T-helper 2 cell (primary cell): ENCODE measurements at places on chromosomes 11 and 22.

GRCh38 chr11:1701091-1701807 is 4.3 kb downstream of the KRTAP5-6 start:
- DNase-seq: no peak

- no peak for DNase-seq
Measured at GRCh38 chr11:44928816-44929215, 21.9 kb downstream of the TP53I11 start.

DNA sequence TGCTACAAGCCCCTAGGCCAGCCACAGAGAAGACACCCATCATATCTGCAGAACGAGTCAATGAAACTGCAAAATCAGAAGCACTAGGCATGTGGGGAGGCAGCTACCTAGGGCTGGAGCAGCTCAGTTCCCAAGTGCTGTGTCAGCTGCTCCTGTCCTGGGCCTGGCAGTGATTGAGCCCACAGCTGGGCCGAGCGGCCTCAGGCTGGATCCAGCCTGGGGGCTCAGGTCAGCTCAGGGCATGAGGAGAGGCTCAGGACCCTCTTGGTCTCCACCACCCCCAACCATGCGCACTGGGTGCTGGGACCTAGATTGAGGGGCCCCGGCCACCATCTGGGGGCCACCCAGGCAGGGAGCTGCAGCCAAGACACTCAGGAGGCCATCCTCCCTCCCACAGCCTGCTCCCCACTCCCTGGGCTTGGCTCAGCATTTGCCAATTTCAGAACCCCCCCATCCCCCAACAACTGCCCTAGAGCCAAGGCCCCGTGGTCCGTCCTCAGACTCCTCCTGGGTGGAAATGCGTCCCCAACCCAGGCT is 2.4 kb upstream of the TNNT3 start:
- no peak for DNase-seq

DNA sequence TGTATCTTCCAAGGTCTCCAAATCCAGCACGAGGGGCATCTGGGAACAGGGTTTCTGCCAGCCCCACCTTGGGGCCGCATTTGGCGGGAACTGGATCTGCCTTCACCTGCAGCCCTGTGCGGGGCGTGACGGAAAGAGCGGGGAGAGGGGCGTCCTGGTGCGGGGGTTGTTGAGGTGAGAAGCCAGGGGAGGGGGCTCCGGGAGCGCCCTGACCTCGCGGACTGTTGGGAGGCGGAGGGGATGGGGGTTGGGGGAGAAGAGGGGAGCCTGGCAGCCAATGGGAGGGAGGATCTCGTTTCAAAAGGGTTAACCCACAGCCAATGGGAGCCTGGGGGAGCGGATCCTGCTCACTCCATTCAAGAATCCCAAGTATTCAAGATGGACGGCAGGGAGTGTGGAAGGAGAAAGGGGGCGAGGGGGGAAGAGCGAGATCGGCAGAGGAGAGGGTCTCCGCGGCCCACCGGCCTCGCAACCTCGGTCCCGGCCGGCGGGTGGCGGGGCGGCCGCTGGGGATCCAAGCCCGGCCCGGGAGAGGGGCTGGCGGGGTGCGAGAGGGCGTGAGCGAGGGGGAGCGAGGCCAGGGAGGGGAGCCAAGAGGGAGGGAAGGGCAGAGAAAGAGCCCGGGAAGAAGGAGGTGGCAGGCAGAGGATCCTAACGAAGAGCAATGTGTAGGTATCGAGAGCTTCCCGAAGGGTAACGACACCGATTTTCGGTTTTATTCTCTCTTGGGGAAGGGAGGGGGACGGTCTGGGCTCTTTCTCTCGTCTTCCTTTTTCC is 11.5 kb downstream of the YPEL4 start:
- no peak for DNase-seq

GRCh38 chr22:32707971-32708370 is 93.5 kb upstream of the TIMP3 start:
- DNase-seq: no peak

GRCh38 chr11:110156503-110156902 is 63.3 kb downstream of the ZC3H12C start:
- no peak for DNase-seq

GRCh38 chr11:12508151-12508751 is 130.9 kb downstream of the PARVA start:
- no peak for DNase-seq

DNA sequence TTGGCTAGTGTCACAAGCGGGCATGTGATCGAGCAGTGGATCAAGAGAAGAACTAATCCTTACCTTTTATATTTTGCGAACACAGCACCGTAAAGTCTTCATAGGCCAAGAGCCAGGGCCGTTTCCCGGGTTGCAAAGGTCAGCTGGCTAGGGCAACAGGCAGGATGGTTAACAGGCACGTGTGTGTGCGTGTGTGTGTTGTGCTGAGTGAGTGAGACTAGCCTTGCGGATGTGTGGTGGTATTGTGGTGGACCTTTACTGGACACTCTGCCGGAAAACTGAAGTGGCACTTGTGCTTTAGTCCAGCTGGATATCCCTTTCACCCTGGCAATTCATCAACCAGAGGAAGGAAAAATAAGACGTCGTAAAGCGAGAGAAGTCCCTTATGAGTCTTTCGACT is 176.7 kb downstream of the BCR start:
- no peak for DNase-seq

DNA sequence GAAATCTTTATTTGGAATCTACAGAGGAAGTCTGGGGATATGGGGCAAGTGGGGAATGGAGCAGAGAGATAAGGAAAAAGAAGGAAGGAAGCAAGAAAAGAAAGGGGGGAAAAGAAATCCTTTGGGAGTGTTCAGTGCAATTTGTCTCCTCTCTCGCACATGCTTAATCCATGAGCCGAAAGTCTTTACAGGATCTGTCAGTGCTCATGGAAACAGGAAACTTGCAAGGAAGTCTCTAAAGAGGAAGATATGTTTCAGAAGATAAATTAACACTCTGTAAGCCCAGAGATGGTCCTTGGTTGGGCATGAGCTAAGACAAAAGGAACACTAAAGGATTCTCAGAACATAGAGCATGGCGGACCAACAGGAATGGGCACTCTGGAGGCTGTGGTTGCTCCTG is 47.9 kb upstream of the FLI1 start:
- DNase-seq: no peak

DNA sequence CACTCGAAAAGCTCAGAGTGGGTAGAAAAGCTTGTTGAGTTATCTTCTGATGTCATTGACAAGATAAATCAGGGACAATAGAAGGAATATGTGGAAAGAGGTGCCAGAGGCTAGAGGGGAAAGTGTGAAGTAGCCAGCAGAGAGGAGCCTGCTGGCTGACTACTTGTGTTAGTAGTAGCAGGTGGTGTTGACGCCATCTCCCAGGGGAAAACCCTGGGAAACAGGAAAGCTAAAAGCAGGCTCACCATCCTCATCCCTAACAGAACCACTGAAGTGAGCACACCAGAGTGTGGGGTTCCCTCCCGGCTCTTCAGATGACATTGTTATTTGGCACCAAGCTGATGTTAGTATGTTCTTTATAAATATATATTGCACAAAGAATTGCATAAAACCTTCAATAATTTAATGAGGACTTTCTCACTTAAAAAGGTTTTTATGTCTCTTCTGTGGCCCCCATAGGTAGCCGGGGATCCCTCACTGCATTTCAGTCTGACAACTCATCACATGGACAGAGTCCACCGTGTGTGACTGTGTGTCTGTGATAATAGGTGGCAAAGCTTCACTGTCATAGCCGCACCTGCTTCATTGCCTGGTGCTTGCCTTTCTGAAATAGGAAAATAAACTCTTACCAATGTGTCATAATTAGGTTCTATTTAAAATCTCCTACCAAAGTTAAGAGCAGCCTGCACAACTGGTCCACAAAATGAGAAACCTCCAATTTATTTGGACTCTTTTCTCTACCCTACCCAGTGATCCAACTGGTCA is 63.2 kb upstream of the TOP3B start:
- DNase-seq: no peak

- DNase-seq: no peak
Measured at GRCh38 chr11:132941024-132941646, 591.2 kb downstream of the OPCML start.

GRCh38 chr11:62245271-62245753 is 3.3 kb downstream of the SCGB1D2 start:
- DNase-seq: no peak

DNA sequence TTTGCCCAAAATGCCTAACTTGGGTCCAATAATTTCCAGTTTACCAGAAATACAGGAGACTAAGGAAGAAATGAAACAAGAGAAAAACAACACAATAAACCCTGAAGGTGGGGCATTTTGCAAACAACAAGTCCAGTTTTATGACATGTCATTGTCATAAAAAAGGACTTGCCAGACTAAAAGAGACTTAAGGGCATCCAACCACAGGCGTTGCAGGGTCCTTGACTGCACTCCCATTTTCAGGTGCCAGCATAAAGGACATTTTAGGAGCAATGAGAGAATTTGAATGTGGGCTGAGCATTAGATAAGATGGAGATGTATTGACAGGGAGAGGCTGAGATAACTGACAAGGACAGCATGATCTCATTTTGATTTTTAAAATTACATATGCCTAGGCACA is 28.1 kb upstream of the DAGLA start:
- DNase-seq: no peak

DNA sequence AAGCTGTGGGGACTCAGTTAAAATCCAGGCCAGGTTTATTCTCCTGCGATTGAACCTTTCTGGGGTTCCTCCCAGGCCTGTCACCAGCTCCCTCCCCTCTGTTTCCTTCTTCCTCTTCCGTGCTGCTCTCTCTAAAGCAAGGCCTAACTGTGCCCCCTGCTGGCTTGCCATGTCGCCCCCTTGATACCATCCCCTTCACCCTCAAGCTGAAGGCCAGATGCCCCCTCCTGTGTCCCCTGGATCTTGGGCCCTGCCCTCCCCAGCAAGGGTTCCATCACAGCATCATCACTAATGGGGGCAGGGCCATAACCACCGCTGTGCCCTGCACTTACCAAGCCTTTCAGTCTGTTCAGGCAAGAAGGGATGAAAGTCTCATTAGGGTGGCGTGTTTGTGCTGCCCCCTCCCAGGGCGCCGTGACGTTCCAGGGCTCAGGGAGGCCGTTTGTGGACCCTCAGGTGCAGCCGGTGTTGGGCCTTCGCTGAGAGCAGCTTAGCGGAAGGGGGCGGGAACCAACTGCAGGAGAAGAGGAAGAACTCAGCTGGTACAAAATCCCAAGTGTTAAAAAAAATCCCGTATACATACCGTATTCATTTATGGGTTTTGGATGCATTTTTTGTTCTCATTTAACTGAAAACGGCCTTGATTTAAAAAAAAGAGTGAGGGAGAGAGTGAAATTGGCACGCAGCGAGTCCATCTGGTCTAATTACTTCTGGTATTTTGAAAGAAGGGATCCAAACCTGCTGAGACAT is 69.9 kb downstream of the MPPED1 start:
- DNase-seq: no peak

- DNase-seq: no peak
Measured at GRCh38 chr11:133041928-133042882, 490.1 kb downstream of the OPCML start.

- no peak for DNase-seq
Measured at GRCh38 chr11:33266393-33267215, 9.4 kb downstream of the HIPK3 start.

DNA sequence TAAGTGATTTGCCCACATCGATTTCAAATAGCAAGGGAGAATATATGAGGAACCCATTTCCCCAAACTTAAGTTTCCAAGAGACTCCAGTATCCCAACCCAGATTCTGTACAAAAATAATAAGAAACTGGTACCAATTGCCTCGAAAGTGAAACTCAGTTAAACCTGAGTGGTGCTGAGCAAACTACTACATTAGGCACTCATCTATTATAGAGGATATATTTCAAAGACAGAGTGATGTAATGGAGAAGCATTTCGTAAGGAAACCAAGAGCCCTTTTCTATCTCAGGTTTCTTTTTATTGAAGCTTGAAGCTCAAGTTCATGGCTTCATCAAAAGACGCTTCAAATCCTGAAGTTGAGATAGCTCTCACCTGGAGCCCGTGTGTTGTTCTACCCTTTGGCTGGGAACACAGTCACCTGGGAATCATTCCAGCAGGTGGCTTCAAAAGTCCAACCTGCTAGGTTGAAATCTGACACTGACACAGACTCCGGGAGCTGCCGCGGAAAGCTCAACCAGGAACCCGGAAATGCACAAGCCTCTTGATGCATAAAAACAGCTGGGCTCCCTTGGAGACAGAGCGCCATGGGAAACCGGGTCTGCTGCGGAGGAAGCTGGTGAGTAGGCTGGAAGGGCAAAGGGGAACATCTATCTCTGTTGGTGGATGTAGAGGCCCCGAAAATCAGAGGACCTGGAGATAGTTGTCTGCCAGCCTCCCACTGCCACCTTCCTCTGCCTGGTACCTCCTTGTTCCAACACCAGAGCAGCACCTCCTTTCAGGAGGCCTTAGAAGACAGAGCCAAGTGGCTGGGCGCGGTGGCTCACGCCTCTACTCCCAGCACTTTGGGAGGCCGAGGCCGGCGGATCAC is at the start of gene C11orf52:
Gene C11orf52 (plus strand): TSS at position 524 of the 867 bp plus-strand sequence. CDS start 60 bp downstream, at position 584.
- DNase-seq: no peak

DNA sequence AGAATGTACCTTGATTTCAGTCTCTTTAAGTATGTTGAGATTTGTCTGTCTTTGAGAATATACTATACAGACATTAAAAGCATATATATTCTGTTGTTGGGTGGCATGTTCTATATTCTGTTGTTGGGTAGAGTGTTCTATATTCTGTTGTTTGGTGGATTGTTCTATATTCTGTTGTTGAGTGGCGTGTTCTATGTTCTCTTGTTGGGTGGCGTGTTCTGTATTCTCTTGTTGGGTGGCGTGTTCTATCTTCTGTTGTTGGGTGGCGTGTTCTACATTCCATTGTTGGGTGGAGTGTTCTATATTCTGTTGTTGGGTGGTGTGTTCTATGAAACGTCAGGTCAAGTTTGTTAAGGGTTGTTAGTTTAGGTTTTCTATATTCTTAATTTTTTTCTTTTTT is 27.1 kb upstream of the CTTN start:
- DNase-seq: no peak

GRCh38 chr11:68509066-68509465 is 48.5 kb downstream of the PPP6R3 start:
- DNase-seq: no peak

GRCh38 chr11:5992604-5993251 is 5.9 kb upstream of the OR52L1 start:
- DNase-seq: no peak

- peak; percentile 33 for DNase-seq
Measured at GRCh38 chr22:46592390-46592872, 27.8 kb upstream of the GRAMD4 start.

GRCh38 chr22:36901411-36902142 is 11.9 kb upstream of the CSF2RB start:
- no peak for DNase-seq

DNA sequence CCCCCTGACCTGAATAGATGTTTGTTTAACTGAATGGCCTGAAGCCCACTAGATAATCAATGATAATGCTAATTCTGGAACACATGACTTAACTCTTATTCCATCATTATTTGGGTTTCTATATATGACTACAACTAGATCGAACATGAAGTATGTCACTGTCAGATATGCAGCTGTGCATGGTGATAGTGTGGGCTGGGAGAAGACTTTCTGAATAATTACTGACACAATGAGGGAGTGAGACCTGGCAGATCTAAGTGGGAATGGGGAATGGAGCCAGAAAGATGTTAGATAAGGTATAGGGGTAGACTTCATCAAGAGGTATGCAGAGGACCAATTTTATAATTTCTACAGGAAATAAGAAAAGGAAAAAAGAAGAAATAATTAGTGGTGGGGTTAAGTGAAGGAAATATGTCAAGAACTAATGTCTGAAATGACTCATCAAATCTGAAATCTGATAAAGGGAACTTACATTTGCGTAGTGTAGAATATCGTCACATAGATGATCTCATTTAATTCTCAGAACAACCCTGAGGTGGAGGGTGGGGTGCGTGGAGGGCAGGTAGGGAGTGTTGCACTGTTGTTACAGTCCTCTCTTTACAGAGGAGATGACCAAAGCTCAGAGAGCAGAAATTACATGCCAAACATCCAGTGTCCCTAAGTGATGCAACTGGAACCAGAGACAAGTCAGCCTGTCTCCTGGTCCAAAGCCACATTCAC is 68.2 kb upstream of the EED start:
- peak; percentile 92 for DNase-seq
